ENCODE measurements at places on chromosomes 5 and 9.

DNA sequence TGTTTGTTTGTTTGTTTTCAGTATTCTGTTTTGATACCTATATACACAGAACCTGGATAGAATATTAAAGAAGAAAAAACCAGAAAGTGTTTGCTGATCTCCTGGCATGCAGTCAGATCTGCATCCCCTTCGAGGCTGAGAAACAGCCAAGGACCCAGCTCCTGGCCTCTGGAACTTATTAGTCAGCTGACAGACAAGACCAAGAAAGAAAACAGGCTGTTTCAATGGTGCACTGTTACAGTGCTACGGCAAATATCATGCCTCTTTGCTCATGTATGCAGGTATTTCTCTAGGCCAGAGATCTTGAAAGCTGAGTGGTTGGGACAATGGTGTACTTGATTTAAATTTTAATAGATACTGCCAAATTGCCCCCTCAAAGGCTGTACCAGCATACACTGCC lies 95.0 kb downstream of the C5orf15 start:
- no peak for DNase-seq

DNA sequence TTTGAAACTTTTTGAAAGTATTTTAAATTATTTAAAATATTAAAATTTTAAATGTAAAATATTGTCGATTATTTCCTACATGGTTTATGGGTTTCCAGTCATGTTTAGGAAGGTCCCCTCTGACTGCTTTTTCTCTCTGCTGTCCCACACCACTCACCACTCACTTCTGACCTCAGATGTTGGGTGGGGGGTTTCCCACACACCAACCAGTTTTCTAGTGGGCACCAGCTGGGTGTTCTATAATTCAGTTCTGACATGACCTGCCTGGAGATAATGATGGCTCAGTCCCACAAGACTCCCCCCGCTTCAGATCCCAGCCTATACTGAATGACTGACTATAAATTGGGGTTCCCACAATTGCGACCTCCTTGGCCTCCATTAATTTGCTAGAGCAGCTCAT lies 310.4 kb downstream of the GADD45G start:
- no peak for DNase-seq

DNA sequence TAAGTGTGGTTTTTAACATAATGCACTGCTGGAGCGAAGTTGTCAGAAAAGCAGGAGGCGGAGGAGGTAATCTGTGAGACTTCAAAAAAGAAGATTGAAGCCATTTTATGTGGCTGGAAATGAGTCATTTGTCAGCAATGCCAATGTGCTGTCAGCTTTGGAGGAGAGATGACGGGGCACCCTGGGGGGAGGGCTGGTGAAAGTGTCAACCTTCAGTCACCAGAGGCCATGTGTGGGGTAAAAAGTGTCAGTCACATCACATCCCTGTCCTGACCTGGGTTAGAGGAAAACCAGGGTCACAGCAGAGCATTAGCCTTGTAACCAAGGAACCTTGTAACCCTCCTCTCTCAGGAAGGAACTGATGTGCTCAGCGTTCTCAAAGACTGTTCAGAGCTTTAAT lies 59.1 kb downstream of the TLR4 start:
- DNase-seq = peak; percentile 10

DNA sequence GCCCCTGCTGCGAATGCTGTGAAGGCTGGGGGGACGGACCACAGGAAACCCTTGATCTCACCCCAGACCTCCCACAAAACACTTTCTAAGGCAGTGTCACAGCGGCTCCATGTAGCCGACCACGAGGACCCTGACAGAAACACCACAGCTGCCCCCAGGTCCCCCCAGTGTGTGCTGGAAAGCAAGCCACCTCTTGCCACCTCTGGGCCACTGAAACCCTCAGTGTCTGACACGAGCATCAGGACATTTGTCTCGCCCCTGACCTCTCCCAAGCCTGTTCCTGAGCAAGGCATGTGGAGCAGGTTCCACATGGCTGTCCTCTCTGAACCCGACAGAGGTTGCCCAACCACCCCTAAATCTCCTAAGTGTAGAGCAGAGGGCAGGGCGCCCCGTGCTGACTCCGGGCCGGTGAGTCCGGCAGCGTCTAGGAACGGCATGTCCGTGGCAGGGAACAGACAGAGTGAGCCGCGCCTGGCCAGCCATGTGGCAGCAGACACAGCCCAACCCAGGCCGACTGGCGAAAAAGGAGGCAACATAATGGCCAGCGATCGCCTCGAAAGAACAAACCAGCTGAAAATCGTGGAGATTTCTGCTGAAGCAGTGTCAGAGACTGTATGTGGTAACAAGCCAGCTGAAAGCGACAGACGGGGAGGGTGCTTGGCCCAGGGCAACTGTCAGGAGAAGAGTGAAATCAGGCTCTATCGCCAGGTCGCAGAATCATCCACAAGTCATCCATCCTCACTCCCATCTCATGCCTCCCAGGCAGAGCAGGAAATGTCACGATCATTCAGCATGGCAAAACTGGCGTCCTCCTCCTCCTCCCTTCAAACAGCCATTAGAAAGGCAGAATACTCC lies 84.7 kb downstream of the GOLPH3 start:
- no peak for DNase-seq

GRCh38 chr5:9951865-9952516 lies 297.7 kb downstream of the ATPSCKMT start:
- no peak for DNase-seq

GRCh38 chr9:5799314-5799713 lies 33.6 kb downstream of the ERMP1 start:
- DNase-seq = no peak

- DNase-seq = no peak
Observed at GRCh38 chr5:139148306-139148705, 49.9 kb downstream of the SIL1 start.

- DNase-seq = peak; percentile 86
Observed at GRCh38 chr5:82100303-82101077, 128.7 kb downstream of the ATG10 start.

- no peak for DNase-seq
Observed at GRCh38 chr5:136985785-136986475, 513.2 kb downstream of the SPOCK1 start.

- DNase-seq = no peak
Observed at GRCh38 chr5:139207297-139208000, 9.3 kb upstream of the SIL1 start.

DNA sequence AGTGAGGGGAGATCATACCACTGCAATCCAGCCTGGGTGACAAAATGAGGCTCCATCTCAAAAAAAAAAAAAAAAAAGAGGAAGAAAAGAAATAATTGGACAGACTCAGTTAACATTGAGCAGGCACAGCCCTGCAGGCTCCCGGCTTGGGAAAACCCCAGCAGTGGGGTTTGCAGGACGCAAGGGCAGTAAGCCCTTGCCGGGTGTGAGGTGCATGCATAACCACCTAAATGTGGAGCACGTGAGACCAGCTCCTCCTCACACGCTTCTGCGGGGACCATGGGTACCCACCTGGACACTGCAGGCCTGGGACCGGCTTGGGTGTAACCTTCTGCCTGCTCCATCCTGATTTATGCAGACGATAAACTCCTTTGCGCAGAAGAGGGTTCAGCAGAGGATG lies 4.8 kb upstream of the SLC6A18 start:
- no peak for DNase-seq

- DNase-seq = no peak
Observed at GRCh38 chr5:10588779-10589447, 25.0 kb downstream of the ANKRD33B start.

DNA sequence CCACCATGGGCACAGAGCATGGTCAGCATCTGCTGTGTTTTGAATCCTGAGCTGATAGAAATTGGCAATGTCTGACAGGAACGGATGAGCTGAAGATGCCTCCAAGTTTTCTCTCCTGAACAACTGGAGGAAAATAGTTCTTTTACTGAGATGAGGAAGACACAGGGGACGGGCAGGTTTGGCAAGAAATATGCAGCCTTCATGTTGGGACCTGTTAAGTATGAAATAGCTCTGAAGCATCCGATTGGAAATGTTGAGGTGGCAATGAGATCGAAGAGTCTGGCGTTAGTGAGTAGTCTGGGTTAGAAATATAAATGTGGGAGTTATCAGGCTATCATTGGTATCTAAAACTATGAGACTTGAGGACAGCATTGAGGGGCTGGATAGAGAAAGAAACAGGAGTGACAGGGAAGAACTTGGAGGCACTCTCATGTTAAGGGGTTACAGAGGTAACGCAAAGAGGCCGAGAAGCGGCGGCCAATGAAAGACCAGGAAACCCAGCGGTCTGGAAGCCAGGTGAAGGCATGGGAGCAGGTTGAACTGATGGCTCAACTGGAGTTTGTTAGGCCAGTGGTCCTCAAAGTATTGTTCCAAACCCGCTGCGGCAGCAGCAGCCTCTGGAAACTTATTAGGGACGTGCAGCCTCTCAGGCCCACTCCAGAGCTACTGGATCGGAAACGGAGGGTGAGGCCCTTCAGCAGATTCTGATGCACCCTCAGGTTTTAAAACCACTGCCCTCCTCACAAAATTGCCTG lies 1.0 kb upstream of the MAMDC2 start:
- DNase-seq = no peak

GRCh38 chr5:81826128-81826527 lies 75.2 kb upstream of the SSBP2 start:
- DNase-seq = no peak

DNA sequence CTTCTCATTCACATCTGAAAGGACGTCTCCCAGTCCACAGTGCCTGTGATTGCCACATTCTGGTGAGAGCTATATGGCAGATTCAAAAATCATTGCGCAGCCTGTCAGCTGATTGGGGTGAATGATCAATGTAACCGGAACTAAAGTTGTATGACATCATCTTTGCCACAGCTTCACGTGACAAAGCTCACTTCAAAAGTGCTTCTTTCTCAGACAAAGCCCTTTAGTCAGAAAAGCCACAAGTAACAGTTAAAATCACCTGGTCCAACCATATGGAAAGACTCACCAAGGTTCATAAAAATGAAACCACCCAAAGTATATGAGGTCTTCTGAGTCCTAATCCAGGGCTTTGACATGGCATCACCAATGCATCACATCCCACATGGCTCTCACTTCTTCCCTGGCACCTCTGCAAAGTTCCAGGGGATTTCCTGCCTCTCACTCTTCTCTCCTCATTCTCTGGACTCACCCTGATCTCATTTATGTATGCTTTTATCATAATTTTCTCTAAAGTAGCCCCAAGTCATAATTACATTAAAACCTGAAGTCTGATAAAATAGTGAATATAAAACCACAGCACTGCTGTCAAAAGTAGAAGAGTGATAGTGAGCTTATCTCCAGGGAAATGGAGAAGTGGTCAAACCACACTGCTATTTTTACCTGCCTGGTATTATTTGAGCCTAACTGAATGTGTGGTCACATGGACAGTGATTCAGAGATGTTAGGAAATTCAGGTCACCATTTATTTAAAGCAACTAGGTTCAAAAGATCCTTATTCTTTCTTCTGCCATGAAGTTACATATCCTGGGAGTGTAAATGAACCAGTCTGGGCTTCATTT lies 193.1 kb upstream of the PTGER4 start:
- DNase-seq = peak; percentile 6

DNA sequence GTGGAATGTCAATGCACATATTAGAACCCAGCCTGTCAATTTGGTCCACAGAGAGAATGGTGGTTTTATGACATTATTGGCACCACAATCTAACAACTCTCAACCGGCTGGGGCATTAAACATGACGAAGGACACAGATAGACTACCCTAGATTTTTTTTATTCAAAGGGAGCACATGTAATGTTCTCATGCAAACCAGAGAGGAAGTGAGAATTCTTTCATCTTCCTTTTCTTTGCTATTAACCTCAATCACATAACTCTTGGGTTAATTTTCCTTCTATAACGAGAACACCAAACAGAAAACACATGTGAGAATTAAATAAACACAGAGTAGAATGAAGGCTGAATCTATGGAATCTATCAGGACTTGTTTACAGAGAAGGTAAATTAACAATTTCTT lies 94.9 kb upstream of the TNC start:
- no peak for DNase-seq

- no peak for DNase-seq
Observed at GRCh38 chr9:99677281-99677680, 144.4 kb upstream of the NR4A3 start.

GRCh38 chr5:56951126-56951945 lies 587 bp downstream of the MIER3 start:
- DNase-seq = no peak

DNA sequence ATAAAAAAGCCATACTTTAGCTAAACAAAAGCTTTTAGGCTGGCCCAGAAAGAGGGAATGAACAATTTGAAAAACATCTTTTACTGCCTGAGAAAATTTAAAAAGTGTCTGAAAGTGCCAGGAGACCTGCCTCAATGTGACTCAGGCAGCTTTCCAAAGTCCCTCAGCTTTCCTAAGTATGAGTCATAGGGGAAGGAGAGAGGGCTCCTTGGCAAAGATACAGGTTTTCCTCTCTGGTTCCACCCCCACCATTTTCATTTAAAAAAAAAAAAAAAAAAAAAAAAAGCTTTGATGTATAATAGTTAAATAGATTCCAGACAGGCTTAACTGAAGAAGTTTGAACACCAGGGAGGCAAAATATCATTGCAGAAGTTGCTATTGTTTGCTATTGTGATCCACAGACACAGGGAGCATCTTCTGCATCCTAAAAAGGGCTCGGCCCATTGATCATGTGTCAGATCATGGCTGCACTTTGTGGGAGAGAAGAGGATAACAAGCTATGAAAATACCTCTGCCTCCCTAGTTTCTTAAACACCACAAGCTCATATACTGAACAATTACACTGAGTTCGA lies 71.5 kb downstream of the MRPS27 start:
- peak; percentile 43 for DNase-seq

- DNase-seq = no peak
Observed at GRCh38 chr5:35098214-35098613, 50.5 kb upstream of the AGXT2 start.

GRCh38 chr5:134585966-134586365 lies 46.7 kb downstream of the SAR1B start:
- no peak for DNase-seq

- no peak for DNase-seq
Observed at GRCh38 chr9:108704156-108704852, 151.5 kb downstream of the ACTL7B start.

DNA sequence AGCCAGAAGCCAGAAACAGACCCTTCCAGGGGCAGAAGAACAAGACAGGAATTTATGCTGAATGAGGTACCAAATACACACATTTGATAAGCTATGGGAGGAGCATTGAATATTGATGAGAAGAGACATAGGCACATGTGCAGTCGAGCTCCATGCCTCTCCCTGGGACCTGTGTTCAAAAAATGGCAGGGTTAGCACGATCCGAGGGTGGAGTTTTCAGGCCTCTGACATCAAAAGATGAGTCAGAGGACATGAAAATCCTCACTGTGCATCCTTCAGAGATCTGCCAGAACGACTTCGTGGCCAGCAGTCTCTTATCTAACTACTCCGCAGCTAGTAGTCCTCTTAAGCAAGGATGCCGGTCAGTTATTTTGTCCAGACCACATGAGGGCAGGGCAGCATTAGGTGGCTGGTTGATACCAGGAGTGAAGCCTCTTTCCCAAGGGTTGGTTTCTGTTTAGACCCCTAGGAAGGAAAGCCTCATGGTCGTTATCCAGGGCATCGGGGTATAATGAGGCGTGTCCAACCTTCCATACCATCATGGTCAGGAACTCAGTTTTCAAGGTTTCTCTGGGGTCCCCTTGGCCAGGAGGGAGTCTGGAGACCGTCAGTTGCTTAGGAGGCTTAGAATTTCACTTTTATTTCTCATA lies 11.6 kb upstream of the CMBL start:
- no peak for DNase-seq

GRCh38 chr5:112161392-112161748 lies 257.7 kb downstream of the EPB41L4A start:
- no peak for DNase-seq
